Thymus (tissue), 14 donors: ENCODE measurements at places on chromosomes 2 and 18. TPM values are rescaled to one million over a fixed set of nuclear protein-coding genes. Genes with fewer than 3 reads are reported as not detected.

DNA sequence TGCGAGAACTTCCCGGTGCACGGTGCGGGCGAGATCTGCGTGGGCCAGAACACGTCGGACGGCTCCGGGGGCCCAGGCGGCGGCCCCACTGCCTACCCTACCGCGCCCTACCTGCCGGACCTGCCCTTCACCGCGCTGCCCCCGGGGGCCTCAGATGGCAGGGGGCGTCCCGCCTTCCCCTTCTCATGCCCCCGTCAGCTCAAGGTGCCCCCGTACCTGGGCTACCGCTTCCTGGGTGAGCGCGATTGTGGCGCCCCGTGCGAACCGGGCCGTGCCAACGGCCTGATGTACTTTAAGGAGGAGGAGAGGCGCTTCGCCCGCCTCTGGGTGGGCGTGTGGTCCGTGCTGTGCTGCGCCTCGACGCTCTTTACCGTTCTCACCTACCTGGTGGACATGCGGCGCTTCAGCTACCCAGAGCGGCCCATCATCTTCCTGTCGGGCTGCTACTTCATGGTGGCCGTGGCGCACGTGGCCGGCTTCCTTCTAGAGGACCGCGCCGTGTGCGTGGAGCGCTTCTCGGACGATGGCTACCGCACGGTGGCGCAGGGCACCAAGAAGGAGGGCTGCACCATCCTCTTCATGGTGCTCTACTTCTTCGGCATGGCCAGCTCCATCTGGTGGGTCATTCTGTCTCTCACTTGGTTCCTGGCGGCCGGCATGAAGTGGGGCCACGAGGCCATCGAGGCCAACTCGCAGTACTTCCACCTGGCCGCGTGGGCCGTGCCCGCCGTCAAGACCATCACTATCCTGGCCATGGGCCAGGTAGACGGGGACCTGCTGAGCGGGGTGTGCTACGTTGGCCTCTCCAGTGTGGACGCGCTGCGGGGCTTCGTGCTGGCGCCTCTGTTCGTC lies 1.7 kb downstream of the FZD7 start:
- DNase-seq: no peak
- H3K4me3 ChIP-seq: peak overlapping the region; percentile 12
- H3K27ac ChIP-seq: no peak overlapping the region
- no peaks in the 10 kb centered on the region for H3K36me3 ChIP-seq
- H3K4me1 ChIP-seq: peaks cover 32% of the 10 kb centered on the region

DNA sequence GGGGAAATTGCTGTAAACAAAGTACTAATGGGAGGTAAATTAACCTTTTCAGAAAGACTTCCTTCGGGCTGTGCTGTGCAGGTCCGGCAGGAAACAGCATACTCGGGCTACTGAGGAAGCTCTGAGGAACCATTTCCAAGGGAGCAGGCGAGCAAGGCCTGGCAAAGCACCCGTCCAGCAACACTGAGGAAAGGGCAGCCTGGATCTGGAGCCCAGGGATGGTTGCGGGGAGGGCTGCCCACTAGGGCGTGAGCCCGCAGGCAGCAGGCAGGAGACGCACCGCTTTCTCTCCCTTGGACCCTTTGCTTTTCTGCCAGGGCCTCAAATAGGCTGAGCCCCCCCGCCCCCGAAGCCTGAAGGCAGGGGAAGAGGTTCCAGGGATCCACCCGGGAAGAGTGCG lies 89.5 kb downstream of the SOX11 start:
- no peak overlapping the region for H3K4me3 ChIP-seq
- no peak for DNase-seq
- no peaks in the 10 kb centered on the region for H3K36me3 ChIP-seq
- H3K4me1 ChIP-seq: no peaks in the 10 kb centered on the region
- no peak overlapping the region for H3K27ac ChIP-seq

GRCh38 chr2:30978854-30979253 lies 159.4 kb downstream of the GALNT14 start:
- no peaks in the 10 kb centered on the region for H3K27me3 ChIP-seq
- H3K27ac ChIP-seq: no peak overlapping the region
- H3K4me1 ChIP-seq: no peaks in the 10 kb centered on the region
- H3K4me3 ChIP-seq: no peak overlapping the region

- H3K4me1 ChIP-seq: peaks cover 17% of the 10 kb centered on the region
- peaks cover 67% of the 10 kb centered on the region for H3K36me3 ChIP-seq
- H3K4me3 ChIP-seq: no peak overlapping the region
- H3K27ac ChIP-seq: peak overlapping the region; percentile 63
These were observed 9.9 kb downstream of the TMBIM1 start for GRCh38 chr2:218282173-218282991.

- H3K36me3 ChIP-seq: no peaks in the 10 kb centered on the region
- H3K4me3 ChIP-seq: no peak overlapping the region
- no peak for DNase-seq
- H3K27ac ChIP-seq: peak overlapping the region; percentile 86
- peaks cover 6% of the 10 kb centered on the region for H3K4me1 ChIP-seq
- no peaks in the 10 kb centered on the region for H3K27me3 ChIP-seq
These were observed 7.8 kb downstream of the FAM117B start for GRCh38 chr2:202642567-202642966.

DNA sequence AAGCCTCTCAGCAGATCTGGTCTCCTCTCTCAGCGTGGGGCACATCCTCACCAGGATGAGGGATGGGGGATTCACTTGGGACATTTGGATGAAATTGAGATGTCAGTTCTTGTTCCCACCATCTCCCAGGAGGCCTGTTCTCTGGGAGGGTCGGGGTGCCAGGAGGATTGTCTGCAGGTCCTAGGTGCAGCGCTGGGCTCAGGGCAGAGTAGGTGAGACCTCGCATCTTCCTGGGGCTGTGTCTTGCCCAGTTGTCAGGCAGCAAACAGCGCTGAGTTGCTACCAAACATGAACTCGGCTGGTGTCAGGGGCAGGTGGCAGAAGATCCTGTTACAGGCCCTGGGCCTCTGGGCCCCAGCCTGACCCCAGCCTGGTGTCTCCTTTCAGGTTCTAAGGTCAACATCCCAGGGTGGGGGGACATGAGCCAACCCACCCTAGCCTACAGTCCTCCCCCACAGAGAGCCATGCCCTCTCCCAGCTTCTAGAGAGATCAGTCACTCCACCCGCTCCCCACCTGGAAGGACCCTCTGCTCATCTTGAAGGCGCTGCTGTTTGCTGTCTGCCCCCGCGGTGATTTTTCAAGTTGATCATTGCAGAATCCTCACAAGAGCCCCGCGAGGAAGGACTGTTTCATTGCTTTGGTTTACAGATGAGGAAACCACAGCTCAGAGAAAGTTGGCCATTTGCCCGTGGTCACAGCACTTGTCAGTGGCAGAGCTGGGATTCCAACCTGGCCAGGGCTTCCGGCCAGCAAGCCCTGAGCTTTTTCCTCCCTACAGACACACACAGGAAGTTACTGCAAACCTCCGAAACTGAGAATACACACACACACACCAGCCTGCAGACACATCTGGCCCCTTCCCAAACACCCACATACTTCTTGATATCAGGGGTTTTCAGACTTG lies 83.9 kb downstream of the STPG4 start:
- H3K4me3 ChIP-seq: no peak overlapping the region
- peaks cover 95% of the 10 kb centered on the region for H3K36me3 ChIP-seq
- H3K4me1 ChIP-seq: peaks cover 7% of the 10 kb centered on the region
- H3K27ac ChIP-seq: peak overlapping the region; percentile 44

LINC00305 gene
- total RNA-seq: 0.05 TPM

RIT2 gene
- not detected for total RNA-seq

LYPD6 gene
- 0.38 TPM for total RNA-seq
